ENCODE measurements at places on chromosomes 2 and 18.

DNA sequence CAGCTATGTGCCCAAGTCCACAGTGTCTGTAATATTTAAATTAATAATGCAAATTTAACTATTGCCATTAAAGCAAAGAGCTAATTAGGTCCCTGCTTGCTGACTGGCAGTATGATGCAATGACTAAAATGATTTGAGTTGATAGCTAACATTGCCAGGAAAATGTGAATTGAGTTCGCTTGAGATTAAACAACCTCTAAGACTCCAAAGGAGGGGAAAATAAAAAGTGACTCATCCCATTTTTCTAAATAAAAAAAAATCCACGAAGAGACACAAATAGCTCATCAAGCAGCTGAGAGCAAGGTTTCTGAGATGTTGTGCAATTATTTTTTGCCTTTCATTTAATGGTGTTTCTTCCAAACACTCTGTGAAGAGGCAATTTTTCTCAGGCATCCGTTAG lies 413.0 kb downstream of the MTX2 start:
- DNase-seq: no peak

DNA sequence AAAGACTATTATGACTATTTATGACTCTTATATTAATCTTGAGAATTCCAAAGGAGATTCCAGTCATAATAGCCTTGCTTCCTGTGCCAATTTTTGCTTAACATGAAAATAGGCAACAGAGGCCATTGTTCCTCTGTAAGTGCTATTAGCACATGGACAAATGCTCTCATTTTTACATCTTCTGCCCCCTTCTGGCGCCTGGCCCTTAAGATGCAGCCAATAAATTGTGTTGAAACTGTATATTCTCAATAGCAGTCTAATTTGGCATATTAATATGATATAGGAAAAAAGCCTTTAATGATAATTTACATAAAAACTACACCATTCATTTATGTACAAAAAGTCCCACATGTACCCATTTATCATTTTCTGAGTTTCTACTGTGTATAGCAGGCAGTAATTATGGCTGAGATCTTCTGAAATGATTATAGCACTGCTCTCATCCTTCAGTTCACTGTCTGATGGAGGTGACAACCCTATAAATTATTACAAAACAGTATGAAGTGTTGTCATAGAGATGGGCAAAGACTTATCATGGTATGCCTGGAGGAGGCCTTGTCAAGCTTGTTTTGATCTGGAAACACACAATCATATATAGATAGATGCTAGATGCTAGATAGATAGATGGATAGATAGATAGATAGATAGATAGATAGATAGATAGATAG lies 613.3 kb downstream of the TSN start:
- DNase-seq: no peak

- DNase-seq: no peak
Measured at GRCh38 chr2:112728029-112728362, 7.2 kb downstream of the NT5DC4 start.

GRCh38 chr2:196670342-196670741 lies 30.8 kb downstream of the CCDC150 start:
- DNase-seq: no peak

GRCh38 chr2:136383167-136383566 lies 265.2 kb upstream of the CXCR4 start:
- no peak for DNase-seq

DNA sequence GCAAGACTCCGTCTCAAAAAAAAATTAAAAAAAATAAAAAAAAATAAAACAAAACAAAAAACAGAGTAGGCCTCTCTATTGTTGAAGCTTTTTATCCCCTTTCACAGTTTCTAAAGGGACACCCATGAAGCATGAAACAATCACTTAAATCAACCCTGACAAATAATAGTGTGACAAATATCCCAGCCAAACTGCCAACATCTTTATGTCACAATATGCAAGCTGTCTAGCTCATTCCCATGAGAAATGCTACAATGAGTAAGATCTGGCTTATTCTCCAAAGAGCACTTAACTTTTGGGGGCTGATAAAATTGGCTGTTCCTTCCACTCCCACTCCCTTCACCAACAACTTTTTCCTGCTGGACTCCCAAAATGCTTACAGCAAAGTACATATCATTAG lies 21.7 kb upstream of the ABCA12 start:
- DNase-seq: no peak
